GM10248 (cell line): ENCODE measurements at places on chromosomes 4 and X.

GRCh38 chr4:114272226-114272625, 292.8 kb upstream of the ARSJ start:
- no peak for DNase-seq

GRCh38 chrX:9557091-9557490, 92.2 kb downstream of the TBL1X start:
- no peak for DNase-seq

- DNase-seq = no peak
Observed at GRCh38 chr4:31518796-31519250, 798.7 kb downstream of the PCDH7 start.

GRCh38 chr4:37821953-37822605, 4.4 kb upstream of the PGM2 start:
- no peak for DNase-seq

GRCh38 chr4:21806991-21807390, 141.6 kb downstream of the KCNIP4 start:
- no peak for DNase-seq

DNA sequence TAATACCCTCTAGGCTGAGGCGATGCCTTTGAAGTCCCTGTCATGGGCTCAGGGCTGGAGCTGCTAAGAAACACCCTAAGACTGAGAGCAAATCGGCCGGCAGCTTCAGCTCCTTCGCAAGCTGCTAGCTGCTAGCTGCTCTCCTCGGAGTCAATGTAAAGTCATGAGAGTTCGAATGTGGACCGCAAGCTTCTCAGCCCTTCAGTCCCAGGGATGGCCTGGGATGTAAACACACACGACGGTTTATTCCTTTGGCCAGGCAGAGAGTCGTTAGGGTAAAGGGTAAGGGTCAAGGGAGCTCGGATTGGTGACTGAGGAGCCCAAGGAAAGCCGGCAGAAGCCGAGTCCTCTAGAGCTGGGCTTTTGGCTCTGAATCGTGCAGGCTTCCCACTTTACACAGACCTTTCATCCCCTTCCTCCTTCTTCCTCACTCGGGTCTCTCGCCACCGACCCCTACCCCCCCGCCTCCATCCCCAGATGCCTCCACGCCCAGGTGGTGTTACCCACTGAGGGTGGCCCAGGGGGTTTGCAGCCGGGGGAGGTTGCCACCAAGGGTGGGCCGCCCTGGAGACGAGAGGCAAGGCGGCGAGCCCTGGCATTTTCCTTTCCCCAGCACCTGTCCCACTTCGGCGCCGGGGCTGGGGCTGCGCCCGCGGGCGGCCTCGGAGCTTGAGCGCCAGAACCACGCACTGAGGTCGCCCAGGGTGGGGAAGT, 3.1 kb upstream of the BCORL1 start:
- no peak for DNase-seq

DNA sequence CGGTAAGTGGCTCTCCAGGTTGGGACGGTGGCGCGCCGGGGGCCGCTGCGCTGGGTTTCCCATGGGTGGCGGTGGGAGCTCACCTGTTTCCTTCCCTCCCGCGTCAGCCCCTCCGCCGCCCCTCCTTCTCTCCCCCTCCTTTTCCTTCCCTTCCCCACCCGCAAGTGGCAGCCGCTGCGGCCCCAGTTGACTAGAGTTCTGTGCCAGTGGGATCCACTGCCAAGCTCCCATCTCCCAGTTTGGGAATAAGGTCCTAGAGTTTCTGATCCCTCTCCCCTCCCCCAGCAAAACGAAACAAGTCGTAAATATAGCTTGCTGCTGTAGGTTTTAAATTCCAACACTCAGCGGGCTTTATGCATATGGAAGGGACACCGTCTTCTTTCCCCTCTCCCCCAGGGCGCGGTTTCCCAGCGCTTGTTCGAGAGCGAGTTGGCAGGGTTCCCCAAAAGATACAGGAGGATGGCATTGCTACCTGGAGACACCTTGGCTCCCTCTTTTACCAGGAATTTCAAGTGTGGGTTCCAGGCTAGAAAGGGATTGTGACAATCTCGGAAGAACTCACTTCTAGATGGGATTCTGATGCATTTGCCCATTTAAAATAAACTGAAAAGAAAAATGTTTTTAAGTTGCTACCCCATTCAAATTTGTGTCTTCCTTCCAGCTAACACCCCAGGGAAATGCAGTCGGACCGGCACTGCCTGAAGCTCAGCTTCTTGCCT, 1.2 kb downstream of the TLL1 start:
- DNase-seq = peak; percentile 8

DNA sequence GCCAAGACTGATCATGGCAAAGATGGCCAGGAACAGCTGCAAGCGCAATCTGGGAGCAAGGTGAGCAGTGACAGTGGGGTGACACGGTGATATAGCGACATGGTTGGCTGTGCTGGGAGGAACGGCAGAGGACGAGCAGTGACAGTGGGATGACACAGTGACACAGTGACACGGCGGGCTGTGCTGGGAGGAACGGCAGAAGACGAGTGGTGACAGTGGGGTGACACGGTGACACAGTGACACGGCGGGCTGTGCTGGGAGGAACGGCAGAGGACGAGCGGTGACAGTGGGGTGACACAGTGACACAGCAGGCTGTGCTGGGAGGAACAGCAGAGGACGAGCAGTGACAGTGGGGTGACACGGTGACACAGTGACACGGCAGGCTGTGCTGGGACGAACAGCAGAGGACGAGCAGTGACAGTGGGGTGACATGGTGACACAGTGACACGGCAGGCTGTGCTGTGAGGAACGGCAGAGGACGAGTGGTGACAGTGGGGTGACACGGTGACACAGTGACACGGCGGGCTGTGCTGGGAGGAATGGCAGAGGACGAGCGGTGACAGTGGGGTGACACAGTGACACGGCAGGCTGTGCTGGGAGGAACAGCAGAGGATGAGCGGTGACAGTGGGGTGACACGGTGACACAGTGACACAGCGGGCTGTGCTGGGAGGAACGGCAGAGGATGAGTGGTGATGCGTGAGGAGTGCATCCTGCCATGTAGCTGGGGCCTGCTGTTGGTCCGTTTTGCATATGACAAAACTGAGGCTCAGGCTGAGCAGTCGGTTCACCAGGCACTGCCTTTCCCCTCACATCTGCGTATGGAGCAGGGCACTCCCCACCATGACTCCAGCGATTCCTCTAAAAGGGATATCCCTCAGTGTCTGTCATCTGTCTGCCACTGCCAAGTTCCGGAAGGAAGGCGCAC, 36.0 kb upstream of the MXD4 start:
- DNase-seq = no peak

- peak; percentile 15 for DNase-seq
Observed at GRCh38 chr4:69910016-69910782, 20.7 kb upstream of the CSN1S1 start.

DNA sequence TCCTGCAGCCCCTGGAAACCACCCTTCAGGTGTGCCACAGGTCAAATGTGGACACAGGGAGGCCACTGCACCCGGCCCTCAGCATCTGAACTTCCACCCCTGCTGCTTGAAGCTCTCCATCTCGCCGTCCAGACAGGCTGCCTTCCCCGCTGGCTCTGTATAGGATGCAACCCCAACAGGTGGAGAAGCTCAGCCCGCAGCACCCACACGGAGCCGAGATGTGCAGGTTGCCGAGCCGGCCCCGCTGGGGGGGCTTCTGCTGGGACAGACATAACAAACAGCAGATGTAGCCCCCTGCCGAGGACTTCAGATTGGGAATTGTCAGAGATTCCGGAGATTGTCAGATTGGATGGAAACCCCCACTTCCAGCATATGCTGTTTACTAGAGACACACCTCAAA, 20.5 kb downstream of the TMEM187 start:
- DNase-seq = no peak

DNA sequence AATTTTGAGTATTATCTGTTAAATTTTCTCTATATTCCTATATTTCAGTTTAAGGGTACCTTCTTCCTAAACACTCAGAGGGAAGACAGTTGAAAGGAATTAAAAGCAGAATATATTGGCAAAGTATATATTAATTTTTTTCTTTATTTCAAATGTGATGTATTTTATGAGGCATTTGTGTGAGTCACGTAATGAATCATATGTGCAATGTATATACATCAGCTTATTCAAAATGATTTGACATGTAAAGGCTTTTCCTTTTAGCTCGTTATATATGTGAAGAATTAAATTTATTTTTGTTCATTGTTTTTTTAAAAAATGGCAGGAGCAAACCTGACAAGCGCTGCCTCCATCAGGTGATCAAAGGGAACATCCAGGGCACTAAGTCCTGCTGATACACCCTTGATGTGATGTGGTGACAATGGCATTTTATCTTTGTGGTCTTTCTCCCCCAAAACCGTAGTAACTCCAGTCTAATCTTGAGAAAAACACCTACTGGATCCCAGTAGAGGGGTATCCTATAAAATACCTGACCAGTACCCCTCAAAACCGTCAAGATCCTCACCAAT, 8.9 kb downstream of the WWC2 start:
- DNase-seq = no peak

DNA sequence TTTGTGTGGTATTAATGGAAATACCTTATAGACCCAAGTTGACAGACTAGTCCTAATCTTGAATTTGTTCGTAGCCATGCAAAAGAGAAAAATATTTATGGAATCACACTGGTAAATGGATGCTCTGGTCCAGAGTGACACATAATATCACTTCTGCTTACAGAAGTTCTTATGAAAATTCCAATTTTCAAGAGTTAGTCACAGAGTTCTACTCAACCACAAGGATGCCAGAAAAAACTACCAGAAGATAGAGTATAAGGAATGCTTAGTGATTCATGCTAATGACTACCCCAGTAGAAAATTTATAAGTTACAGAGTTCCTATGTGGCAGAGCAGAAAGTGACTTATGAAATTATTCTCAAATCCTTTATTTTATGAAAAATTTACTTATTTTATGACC, 1384.8 kb downstream of the FAM133A start:
- DNase-seq = no peak

GRCh38 chr4:89249716-89250361, 57.8 kb downstream of the GPRIN3 start:
- DNase-seq = no peak
